Activated naive CD4-positive, alpha-beta T cell (primary cell): ENCODE measurements at places on chromosomes 11 and 22.

DNA sequence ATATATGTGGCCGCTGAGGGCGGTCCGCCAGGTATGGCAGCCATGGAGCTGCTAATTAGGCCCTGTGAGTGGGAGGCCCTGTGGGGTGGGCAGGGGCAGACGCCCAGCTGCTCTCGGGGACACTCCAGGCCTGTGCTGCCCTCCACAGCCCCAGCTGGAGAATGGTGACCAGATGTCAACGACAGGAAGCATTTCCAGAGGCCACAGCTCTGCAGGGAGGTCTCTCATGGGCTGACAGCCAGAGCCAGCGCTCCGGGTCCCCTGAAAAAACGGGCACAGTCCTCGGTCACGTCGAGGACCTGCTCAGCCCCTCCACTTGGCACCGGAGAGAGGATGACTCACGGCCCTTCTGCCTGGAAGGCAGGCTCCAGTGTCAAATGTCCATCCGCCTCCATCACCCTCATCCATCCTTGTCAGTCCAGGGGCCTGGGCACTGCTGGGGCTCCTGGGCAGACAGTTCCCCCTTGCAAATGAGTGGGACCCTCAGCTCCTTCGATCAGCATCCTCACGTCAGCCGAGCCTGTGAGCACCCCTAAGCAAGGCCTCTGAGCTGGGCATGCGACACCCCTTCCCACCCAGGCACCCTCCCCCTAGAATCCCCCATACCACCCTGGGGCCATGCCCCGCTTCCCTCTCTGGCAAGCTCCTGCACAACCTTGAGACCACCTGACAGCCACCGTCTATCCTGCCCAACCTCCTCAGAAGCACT lies 1.9 kb downstream of the BID start:
- DNase-seq = no peak

GRCh38 chr11:99154277-99154676 lies 133.5 kb downstream of the CNTN5 start:
- DNase-seq = no peak

DNA sequence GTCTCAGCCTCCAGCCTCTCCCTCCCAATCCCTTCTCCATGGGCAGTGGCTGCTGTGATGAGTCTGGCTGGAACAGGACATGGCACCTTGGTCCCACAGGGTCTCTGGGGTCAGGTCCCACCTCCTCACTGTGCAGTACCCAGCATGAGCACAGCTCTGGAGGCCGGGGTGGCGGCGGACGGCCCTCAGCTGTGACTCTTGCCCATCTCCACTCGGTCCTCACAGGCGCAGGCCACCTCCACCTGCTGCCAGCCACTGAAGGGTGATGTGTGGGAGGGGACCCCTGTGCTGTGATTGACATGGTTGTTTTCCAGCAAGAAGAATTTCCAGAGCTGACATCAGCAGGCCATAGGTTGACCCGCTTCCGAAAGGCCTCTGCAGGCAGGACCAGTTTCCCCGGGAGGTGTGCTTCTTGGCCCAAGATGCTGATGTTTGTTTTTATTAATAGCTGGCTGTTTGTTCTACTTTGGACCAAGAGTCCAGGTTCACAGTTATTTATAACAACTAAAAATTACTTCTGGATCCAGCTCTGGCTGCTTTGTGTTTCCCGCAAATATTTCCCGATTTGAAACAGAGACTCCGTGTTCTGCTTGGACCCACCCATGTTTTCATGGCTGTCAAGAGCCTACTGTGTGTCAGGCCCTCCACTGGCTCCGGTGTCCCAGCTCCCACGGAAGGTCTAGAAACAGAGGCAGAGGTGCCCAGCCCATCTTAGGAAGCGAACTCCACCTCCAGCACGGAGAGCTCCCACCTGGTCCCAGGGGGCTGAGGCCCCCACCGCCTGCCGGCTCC lies 45.7 kb downstream of the SCUBE1 start:
- DNase-seq = no peak

- DNase-seq = no peak
Measured at GRCh38 chr11:134489728-134490127, 77.7 kb upstream of the B3GAT1 start.

GRCh38 chr11:65382804-65383368 lies 440 bp upstream of the SLC25A45 start:
- DNase-seq = no peak

DNA sequence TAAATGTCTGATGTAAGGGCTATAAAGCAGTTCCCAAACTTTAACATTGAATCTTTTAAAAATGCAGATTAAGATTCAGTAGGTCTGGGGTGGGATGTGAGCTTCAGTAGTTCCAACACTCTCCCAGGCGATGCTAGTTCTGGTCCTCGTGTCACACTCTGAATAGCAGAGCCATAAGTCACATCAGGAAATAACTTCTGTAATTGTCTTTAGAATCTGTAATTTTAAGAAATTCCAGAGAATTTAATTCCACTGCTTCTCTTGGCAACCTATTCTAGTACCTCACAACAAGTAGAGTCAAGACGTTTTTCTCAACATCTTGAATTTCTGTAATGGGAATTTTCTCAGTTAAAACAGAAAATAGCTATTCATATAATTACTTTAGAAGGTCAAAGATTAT lies 223.1 kb downstream of the TMEM135 start:
- DNase-seq = no peak

GRCh38 chr11:65208785-65209710 lies 27.3 kb downstream of the CAPN1 start:
- DNase-seq = no peak

GRCh38 chr22:23470811-23471389 lies 109.2 kb downstream of the IGLL1 start:
- DNase-seq = no peak

- DNase-seq = no peak
Measured at GRCh38 chr11:107752508-107752907, 40.7 kb upstream of the SLN start.

DNA sequence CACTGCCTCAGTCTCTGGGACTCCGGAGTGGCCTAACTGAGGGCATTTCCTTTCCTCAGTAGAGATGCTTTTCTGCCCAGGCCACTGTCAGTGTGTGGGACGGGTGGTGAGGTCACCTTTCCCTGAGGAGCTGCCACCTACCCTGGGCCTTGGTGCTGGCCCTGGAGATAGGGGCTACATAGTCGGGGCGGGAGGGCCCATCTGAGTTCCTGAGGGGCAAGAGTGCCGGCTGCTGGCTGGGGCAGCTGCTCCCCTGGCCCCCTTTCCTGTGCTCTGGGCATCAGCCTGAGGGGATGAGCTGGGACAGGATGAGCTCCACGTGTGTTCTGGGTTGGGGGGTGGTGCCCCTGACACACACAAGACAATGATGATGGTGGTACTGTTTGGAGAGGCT lies 5.4 kb downstream of the KCNC1 start:
- no peak for DNase-seq

DNA sequence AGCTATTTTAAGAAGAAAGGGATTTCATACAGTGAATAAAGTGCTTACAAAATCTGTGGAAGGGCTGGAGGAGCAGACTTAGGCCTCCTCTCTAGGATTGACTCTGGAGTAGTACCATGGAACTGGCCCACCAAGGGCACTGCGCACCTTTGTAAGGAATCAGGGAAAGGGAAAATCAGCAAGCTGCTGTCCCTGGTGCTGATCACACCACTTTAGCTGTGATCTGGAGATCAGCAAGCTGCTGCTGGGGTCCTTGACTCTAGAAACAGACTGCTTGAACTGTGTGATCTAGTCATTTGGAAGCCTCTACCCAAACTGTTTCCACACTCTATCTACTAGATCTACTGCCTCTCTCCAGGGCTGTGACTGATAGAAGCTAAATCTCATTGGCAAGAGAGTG lies 18.4 kb upstream of the TECTA start:
- no peak for DNase-seq

GRCh38 chr11:27553186-27553585 lies 46.6 kb upstream of the LIN7C start:
- DNase-seq = no peak

DNA sequence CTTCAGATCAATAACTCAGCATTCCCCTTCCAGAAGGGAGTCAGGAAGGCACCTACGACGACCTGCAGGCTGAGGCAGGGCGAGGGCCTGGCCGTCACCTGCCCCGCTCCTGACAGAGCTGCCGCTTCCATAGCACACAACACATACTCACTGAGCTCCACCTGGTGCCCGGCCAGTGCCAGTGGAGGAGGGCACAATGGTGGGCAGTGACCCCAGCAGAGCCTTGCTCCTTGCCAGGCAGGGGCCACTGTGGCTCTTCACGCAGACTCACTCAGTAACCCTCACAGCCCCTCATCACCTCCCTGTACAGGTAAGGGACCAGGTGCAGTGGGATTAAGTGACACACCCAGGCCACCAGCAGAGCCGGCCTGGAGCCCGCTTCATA lies 24.6 kb downstream of the LRFN4 start:
- no peak for DNase-seq

DNA sequence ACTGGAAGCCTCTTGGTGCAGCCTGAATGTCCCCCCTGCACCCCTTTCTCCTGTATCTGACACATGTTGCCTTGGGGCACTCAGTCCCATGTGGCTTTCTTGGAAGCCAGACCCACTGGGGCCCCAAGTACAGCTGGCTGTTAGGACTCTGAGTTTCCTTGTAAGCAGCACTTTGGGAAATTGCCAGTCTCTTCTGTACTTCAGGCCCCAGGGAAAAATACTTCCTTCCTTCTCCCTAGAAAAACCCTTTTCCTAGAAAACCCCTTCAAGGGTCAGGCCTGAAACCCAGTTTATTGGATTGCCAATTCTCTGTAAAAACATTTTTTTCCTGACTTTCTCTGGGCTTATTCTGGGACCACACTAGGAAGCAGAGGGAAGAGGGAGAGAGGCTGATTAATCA lies 360.3 kb downstream of the TENM4 start:
- no peak for DNase-seq

- DNase-seq = no peak
Measured at GRCh38 chr11:73141031-73141308, 1.1 kb downstream of the FCHSD2 start.
